ENCODE measurements at places on chromosomes 6 and 20. TPM values are rescaled to one million over a fixed set of nuclear protein-coding genes. Genes with fewer than 3 reads are reported as not detected.

Gene WFDC11
- not detected for polyA plus RNA-seq

Gene SLC22A16
- polyA plus RNA-seq, result 0.83 TPM

Gene MUC21
- not detected for polyA plus RNA-seq

Gene NXT1
- 18.0 TPM for polyA plus RNA-seq

DNA sequence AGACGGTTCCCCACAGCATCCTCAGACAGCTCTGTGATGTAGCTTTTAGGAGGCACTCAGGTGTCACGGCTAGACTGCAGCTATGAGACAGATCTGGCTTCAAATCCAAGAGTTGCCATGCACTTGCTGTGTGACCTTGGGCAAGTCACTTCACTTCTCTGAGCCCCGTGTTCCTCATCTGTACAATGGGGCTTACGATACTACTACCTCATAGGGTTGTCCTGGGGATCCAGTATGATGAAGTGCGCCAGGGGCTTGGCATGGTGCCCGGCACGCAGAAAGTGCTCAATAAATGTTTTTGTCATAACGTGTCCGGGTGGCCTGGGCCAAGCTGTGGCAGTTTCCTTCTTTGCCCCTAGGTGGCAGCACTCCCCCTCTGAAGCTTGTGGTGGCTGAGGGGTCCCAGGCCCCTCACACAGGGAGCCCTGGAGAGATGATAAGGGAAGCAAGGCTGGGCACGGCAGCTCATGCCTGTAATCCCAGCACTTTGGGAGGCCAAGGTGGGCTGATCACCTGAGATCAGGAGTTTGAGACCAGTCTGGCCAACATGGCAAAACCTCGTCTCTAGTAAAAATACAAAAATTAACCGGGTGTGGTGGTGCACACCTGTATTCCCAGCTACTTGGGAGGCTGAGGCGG lies 19.1 kb upstream of the CHMP4B start:
- no peak for DNase-seq

- no peak for DNase-seq
Observed at GRCh38 chr6:12241493-12242175, 48.5 kb upstream of the EDN1 start.

GRCh38 chr6:97282238-97282725 lies 734 bp downstream of the MMS22L start:
- no peak for DNase-seq

- no peak for DNase-seq
Observed at GRCh38 chr20:40319741-40320516, 369.1 kb downstream of the MAFB start.
